ENCODE measurements at places on chromosomes 7 and 10.

DNA sequence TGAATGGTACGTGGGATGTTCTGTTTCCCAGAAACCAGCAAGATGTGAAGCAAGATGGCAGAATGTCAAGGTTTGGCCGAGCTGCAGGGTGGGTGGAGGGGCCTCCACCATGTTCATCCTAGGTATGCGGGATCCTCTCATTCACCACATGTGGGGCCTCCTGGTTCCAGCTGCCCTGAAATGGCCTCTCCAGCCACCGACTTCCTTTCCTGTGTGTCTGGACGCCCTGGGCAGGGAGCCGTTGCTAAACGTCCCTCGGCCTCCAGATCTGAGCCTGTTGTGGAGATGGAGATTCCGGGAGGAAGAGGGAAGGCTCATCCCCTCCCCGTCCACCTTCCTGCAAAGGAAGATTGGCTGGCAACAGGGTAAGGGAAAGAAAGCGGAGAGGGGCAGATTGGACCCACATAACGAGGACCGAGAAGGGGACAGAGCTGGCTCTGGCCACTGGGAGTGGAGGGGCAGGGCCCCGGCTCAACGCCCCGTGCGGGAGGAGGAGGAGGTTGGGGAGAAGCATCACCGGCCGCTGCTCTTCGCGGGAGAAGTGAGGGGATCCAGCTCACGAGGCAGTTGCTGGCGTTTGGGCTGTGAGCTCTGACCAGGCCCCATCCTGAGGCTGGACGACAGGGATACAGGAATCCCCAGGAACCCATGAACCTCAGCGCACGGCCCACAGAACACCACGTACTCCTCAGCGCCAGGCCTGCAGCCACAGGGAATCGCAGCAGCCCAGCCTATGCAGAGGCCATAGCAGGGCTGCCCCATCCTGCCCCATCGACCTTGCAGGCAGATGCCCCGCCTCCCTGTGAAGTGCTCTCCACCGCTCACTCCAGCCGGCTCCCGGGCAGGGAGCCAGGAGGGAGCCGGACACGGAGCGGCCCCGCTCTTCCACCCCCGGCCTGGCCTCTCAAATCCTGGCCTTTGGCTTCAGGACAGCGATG, 98.3 kb downstream of the FOXL3 start:
- DNase-seq, result no peak

GRCh38 chr7:136957391-136957790, 88.9 kb downstream of the CHRM2 start:
- no peak for DNase-seq

- DNase-seq, result no peak
These were observed 770.9 kb downstream of the TNS3 start for GRCh38 chr7:46810986-46811385.

- DNase-seq, result no peak
These were observed 68.6 kb upstream of the SYPL1 start for GRCh38 chr7:106180721-106181120.

- DNase-seq, result no peak
These were observed 409.0 kb upstream of the NRP1 start for GRCh38 chr10:33743429-33743857.

- DNase-seq, result no peak
These were observed 293.3 kb downstream of the TCF7L2 start for GRCh38 chr10:113243311-113243710.

DNA sequence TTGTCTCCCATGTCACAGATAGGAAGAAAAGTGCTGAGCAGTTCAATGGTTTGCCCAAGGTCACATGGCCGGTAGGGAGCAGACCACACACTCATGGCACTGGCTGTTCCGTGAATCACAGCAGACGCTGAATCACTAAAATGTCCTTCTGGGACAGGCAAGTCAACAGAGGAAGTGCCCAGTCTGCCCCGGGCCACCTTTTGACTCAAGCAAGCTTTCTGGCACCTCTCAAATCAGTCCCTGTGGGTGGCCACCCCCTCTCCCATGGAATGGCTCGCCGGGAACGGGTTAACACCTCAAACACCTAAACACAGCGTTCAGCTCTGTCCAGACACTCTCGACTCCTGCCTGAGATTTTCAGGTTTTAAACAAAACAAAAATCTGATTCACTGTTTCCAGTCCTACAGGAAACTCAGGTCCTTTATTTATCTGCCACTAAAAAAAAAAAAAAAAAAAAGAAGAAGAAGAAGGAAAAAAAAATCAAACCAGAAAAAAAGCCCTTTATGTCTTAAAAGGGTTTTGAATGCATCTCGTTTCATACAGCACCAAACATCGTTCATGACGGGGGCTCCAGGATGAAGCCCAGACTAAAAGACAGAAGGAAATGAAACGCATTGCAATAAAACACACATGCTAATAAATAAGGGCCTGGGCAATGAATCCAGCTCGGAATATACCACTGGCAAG, 15.5 kb downstream of the CARD11 start:
- no peak for DNase-seq

GRCh38 chr10:105189463-105189800, 548.3 kb downstream of the SORCS3 start:
- DNase-seq, result no peak

GRCh38 chr10:80064120-80064886, 14.2 kb upstream of the TMEM254 start:
- no peak for DNase-seq

- no peak for DNase-seq
These were observed 117.9 kb downstream of the NPY start for GRCh38 chr7:24401628-24402593.

DNA sequence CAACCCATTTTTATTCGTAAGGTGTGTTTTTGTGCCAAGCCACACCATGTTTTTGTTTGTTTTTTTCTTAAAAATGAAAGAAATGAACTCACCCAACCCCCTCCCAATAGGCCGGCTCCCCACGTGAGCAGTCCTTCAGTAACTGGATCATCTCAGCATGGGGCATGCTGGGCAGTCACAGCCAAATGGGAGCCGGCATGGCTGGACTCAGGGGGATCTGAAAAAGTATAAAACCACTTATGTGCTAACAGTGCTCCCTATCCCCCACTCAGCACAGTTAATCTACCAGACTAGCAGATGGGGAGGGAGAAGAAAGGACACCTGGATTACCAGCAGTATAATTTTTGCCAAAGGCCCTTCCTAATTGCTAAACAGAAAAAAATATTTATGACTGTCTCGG, 39.3 kb downstream of the BAZ1B start:
- no peak for DNase-seq

- no peak for DNase-seq
These were observed 209.6 kb downstream of the DKK1 start for GRCh38 chr10:52523696-52524095.

- DNase-seq, result no peak
These were observed 19.6 kb downstream of the ARID5B start for GRCh38 chr10:61921143-61921542.

GRCh38 chr10:5546891-5547680, 22.3 kb downstream of the CALML3 start:
- DNase-seq, result no peak

DNA sequence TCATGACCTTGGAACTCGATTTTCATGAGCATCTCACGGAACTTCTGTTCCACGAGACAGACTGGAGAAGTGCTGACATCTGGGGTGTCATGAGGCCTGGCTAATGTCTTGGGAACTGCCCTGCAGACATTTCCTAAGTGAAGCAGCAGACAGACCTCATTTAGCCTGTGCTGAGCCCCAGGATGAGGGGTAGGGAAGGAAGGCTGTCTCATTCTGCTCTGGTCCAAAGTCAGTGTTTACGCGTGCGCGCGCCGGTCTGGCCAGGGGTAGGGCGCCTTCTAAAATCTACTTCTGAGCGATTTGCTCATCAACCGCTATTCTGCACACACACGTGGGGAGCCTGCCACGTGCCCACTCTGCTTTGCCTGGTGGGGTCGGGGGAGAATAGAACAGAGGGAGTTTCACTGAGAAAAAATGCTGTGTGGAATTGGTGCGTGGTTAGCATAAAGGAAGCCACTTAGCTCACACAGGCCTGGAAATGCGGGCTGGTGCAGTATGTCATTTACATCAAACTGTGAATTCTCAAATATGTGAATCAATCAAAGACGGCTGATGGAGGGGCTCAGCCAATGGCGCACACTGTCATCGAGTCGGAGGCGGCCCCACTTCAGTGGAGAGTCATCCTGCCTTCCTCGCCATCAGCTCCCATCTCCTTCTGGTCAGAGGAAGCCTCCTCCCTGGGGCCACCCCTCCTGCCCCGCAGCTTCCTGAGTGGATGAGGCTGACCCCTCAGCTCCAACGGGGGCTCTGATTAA, 335.1 kb downstream of the ADARB2 start:
- DNase-seq, result no peak

Measured in cortex of kidney (tissue), 1 donor.